ENCODE measurements at places on chromosomes 3 and 15.
A peak's percentile ranks its signal among the peaks of the same experiment; 100 is the strongest.

GRCh38 chr3:52769786-52770455, 819 bp downstream of the NEK4 start:
- no peak for DNase-seq

DNA sequence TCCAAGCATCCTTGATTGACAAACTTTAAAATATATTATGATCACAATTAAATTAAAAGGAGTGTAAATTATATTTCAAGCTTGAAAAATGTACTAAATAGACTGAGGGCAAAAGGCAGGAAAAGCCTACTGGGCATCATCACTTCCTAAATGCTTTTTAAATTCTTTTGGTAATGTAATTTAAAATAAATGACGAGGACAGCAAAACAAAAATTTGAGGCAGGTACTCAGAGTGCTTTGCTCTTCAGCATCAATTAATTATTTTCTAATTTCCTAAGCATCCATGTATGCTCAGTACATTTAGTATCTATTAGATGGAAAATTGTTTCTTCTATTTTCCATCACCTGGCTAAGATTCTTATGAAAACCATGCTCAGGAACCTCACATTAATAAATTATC, 5.2 kb downstream of the CBLB start:
- no peak for DNase-seq

GRCh38 chr3:15781131-15781530, 16.6 kb downstream of the ANKRD28 start:
- DNase-seq: no peak

- DNase-seq: no peak
Measured at GRCh38 chr3:189740156-189740555, 109.0 kb downstream of the TP63 start.

- no peak for DNase-seq
Measured at GRCh38 chr3:124407260-124407659, 323.0 kb upstream of the UMPS start.

GRCh38 chr15:100113351-100114080, 228.3 kb downstream of the ADAMTS17 start:
- DNase-seq: no peak

DNA sequence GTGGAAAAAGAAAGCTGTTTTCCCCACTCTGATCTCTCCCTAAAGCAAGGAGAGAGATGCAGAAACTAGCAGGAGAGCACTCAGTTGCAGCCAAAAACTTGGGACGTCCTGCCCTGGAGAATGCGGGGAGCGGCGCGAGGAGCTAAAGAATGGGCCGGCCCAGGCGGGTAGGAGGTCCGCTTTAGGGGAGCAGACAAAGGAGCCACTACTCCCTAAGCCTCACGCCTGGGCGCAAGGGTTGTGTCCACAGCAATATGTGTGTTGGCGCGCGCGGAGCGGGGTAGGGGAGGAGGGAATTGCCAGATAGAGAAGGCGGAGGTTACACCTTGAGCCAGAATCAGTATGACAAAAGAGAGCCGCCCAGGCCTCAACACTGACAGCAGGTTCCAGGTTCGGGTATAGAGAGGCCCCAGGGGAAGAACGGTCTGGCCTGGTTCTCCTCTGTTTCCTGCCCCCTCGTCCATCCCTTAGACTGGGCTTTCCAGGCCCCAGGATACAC, 2.9 kb downstream of the WNT5A start:
- no peak for DNase-seq

GRCh38 chr15:85905751-85906450, 111.2 kb upstream of the KLHL25 start:
- no peak for DNase-seq

GRCh38 chr3:20055020-20055775, 15.0 kb downstream of the KAT2B start:
- DNase-seq: peak; percentile 32

- DNase-seq: no peak
Measured at GRCh38 chr3:59845386-59845785, 795.6 kb upstream of the CFAP20DC start.
